ENCODE measurements at places on chromosomes 5 and 9.
A peak's percentile ranks its signal among the peaks of the same experiment; 100 is the strongest.

DNA sequence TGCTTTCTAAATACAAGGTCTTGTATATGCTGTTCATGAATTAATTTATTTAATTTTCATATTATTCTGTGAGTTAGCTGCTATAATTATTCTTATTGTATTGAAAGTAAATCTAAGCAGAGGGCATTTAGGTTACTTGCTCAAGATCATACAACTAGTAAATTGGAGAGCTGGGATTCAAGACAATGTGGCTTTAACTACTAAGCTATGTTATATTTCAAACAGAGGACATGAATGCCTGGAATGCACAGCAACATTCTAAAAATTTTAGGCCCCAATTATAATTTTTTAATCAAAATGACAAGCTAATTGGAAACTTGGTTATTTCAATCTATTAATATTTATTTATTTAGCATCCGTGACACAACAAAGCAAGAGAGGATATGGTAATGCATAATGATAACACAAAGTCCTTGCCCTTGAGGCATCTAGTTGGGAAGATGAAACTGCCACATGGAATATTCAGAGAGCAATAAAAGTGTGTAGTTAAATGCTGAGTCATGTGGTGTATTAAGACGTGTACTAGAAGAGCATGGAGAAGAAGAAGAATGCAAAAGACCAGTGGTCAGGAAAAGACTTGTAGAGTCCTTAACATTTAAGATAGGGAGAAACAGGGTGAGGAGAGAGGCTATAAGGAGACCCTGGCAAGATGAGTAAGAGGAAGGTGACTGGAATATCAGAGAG is 24.4 kb downstream of the CTXN3 start:
- no peak for DNase-seq

DNA sequence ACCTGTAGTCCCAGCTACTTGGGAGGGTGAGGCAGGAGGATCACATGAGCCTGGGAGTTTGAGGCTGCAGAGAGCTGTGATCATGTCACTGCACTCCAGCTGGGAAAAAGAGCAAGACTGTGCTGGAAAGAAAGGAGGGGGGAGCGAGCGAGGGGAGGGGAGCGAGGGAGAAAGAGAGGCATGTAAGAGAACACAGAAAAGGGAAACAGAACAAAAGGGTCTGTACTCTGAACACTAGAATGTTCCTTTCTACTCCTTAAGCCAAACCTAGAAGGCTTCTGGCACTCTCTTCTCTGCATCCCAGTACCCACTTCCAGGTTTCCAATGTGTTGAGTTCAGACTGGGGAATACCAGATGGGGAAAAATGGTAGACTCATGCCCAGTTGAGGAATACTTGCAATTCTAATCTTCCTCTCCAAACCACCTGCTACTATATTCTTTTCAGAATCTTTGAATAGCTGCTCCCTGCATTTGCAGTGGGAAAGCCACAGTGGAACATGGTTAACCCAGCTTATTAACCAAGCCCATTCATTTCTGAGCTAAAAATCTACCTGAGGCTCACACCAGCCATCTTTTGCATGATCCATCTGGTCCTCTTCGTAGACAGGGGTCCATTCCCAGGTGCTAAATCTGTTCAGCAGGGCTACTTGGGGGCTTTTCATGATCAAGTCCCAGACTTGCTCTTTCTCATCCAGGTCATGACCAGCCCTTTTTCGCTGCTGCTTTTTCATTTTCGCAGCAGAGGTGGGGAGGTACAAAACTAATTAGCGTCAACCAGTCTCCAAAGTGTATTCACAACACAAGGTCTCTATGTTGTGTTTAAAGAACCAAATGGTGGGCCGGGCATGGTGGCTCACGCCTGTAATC is 34.9 kb downstream of the SEMA4D start:
- no peak for DNase-seq

GRCh38 chr9:118637681-118638080 is 731.6 kb downstream of the BRINP1 start:
- DNase-seq = no peak

DNA sequence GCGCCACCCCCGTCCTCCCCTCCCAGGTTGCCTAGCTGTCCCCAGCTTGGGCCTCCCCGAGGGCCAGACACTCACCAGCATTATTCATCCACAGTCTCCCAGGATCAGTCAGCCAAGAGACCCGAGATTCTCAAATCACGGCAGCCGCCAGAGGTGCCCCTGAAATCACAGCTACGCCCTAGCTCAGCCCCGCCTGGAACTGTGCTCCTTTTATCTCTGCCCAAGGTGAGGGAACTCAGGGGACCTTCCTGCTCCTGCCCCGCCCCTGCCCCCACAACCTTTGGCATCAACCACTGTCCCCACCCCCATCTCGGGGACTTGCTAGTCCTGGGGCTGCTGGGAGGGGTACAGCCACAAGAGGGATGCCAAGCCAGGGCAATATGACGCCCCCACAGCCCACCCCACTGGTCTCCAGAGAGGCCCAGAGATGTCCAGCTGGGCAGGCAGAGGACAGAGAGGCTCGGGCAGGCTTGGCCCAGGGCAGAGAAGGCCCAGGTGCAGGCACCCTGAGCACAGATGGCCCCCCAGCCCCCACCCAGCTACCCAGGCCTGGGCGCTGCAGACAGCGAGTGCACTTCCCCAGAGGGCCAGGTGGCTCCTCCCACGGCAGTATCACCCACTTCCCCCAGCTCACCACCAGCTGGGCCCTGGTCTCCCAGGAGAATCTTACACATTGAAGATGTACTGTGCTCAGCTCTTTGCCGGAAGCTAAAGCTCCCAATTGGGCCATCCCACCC is at the start of gene FUT7:
Gene FUT7, minus strand, starts transcription at position 185 of the 737 bp plus-strand sequence. Its CDS starts 97 bp downstream, at position 88.
- DNase-seq = peak; percentile 10

DNA sequence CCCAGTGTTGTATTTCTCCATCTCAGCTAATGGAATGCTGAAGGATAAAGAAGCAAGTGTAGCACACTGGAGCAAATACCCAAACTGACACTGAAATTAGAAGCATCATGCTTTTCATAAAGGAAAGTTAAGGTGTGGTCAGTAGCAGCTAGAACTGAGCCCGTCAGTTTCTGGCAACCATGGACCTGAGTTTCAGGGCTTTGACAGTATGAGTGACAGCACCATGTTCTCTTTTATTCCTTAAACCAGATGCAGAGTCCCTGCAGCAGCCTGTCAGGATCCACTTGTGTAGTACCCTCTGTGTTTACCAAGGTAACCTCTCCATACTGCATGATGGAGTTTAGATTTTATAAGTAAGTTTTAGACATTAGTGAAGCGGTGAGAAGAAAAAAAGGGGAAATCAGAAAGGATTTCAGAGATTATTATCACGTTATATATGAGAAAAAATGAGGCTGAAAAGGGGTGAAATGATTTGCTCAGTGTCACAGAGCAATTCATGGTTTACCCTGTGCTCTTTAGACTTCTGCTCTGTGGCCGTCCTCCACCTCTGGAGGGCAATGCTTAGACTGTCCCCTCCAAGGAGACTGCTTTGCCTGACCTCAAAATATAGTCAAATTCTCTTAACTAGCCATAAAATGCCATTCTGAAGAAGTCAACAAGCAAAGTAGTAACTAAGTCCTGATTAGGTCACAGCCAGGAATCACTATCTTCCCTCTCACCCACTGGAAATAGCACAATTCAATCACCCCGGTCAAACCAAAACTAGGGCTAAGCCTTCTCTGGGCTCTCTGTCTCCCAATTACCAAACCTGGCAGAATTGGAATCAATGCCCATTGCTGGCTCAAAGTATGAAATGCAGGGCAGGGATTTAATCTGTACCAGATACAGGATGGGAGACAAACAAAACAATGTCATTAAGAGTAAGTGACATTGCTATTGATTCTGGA is 10.5 kb upstream of the MYOT start:
- DNase-seq = no peak

GRCh38 chr5:17182494-17182893 is 34.9 kb upstream of the BASP1 start:
- DNase-seq = no peak

DNA sequence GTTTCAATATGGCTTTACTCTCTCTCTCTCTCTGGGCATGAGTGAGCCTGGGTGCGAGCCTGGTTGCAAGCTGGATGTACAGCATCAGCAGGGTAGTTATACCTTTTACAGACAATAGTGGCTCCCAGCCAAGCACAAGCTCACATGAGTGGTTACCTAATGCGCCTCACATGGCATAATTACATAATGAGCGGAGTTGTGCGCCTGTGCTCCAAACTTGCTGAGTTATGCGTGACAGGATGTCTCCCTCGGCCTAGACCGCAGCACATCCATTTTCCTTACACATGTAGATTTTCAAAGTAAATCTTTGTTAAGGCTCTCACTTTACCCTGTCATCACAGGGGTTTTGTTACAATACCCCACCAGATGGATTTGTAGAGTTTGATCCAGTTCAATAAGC is 233.5 kb upstream of the WWC1 start:
- DNase-seq = no peak

GRCh38 chr9:84718476-84718875 is 48.9 kb downstream of the NTRK2 start:
- no peak for DNase-seq

- DNase-seq = no peak
Observed at GRCh38 chr9:99746406-99746805, 75.3 kb upstream of the NR4A3 start.

- DNase-seq = no peak
Observed at GRCh38 chr5:135718151-135718550, 116.3 kb upstream of the SLC25A48 start.

DNA sequence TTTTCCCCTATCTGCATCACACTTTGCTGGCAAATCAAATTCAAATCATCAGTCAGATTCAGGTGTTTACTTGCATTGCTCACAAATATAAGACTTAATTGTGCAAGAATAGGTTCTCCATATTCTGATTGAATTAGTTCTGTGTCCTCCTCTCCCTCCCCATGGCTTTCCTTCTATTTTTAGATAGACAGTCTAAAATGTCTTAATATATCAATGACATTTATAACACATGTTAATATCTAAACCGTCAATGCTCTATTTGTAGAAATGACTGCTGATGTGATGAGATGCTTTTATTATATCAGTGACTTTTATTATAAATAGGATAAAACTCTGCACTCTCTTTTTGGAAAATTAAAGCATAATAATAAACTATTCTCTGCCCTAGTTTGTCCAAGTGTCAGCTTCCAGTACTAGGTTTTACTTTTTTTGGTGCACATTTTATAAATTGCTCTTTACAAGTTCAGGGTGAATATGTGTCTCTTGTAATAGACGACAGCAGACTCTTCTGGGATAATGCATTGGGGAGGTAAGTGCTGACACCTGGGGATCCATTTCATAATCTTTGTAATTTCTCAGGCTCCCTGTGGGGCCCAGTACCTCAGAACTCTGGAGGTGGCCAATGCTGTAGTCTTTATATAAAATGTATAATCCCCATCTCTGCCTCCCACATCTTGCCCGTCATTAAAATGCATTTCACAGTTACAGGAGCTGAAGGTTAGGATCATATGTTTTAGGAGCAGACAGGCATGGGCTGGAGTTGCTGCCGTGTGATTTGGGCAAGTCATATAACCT is 321.5 kb downstream of the BRINP1 start:
- no peak for DNase-seq

- DNase-seq = no peak
Observed at GRCh38 chr5:74333430-74333829, 307.1 kb downstream of the ENC1 start.

DNA sequence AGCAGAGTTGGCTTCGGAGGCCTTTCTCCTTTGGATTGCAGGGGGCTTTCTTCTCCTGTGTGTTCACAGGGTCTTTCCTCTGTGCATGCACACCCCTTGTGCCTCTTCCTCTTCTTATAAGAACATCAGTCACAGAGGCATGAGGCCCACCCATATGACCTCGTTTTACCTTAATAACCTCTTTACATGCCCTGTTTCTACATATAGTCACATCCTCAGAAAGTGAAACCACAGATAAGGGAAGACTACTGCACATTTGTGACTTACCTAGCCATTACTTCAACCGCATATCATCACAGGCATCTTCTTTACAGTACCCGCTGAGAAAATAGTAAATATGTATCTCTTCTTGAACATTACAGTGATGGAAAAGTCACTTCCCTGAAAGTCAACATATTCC is 204.9 kb upstream of the TARS1 start:
- no peak for DNase-seq

DNA sequence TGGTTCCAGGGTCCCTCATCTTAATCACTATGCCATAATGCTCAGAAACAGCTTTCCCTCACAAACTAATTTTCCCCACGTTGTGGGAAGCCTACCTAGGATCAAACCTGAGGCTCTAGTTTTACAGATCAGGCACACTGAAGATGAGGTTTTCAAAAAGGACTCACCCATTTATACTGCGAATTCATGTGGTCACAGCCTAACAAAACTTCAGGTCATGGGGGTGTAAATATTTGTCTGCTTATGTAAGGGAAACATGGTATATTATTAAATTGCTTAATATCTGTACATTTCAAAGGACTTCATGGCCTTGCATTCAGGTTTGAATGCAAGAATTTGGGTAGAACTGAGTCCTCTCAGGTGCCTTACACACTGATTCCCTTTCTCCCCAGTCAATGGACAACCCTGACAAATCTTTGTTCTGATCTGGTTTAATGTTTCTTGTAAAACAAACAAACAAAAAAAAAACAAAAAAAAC is 12.1 kb downstream of the ZFAND5 start:
- no peak for DNase-seq

DNA sequence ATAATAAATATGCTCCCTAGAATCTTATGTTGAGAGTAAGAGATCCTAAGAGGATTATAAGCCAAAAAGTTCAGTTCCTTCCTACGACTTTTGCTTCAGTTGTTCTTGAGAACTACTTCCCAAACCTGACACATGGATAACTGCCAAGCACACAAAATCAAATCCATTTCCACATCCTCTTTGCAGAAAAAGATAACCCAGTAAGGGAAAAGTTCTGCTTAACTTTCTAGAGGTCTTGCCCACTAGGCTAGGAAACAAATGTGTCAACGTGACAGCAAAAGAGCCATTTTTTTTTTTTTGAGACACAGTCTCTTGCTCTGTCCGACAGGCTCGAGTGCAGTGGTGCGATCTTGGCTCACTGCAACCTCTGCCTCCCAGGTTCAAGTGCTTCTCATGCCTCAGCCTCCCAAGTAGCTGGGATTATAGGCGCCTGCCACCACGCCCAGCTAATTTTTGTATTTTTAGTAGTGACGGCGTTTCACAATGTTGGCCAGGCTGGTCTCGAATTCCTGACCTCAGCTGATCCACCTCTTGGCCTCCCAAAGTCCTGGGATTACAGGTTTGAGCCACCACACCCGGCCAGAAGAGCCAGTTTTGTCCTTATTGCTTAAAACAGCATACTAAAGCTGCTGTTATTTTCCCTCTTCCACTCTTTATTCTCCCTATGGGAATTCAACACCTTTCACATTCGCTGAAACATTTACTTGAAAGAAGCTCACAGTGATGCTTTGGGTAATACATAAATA is 24.2 kb downstream of the CSNK1A1 start:
- DNase-seq = no peak

GRCh38 chr5:133338504-133339355 is 273.6 kb downstream of the FSTL4 start:
- no peak for DNase-seq

DNA sequence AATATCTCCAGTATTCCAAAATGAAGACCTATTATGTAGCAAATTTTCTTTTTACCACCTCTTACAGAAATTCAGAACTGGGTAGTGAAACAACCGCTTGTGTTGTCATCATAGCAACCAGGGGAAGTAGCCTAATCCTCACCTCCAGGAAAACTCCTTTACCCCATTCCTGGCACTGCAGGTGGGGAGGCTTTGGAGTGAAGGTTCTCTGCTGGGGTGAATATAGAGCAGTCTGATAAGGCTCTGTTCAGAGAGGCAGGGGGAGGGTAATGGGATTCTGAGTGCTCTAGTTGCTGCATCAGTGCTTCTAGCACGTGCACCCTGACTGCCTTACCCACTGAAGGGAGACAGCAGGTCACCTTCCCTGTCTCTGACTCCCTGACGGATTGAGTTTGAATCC is 116.2 kb downstream of the MAN2A1 start:
- no peak for DNase-seq

- DNase-seq = no peak
Observed at GRCh38 chr9:72210522-72210921, 61.3 kb downstream of the GDA start.

Measured in NCI-H1694 treated with DMSO at 0.1 percent for 48 hours (cell line).